Cerebellar cortex (tissue), 1 donor: ENCODE measurements at places on chromosomes 1 and 21.

GRCh38 chr1:203631946-203632345 lies 5.3 kb downstream of the ATP2B4 start:
- DNase-seq: no peak

GRCh38 chr21:38729754-38730379 lies 75.9 kb upstream of the ETS2 start:
- DNase-seq: no peak

DNA sequence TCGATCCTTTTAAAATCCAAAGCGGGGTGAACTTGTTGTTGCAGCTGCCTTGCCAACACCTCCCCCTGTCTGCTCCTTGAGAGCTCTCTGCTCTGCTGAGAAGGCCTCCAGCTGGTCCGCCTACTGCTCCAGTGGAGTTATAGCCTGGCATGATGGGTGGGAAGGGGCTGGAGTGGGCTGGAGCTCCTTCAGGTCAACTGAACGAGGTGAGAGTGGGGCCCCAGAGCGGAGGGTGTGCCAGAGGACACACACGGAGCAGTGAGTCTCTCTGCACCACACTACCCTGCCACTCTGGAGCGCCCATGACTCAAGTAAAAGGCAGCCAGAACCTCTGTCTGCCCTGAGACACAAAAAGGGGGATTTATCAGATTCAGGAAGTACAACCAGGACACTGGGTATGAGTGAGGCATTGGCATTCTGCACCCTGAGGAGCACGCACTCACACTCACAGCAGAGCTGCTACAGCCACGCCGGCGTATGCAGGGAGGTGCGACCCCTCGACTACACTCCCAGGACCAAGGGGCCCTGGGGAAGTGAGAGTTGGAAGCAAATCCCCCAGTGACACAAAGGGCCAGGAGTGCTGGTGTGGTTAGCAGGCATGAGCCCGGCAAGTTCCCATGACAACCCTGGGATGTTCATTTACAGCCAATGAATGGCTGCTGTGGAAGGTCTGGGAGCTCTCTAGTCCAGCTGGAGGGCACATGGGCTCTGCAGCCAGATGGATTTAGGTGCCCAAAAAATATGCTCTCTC lies 28.0 kb upstream of the EVA1B start:
- DNase-seq: no peak

GRCh38 chr1:114595602-114596001 lies 14.2 kb upstream of the BCAS2 start:
- DNase-seq: no peak
